Upper lobe of left lung (tissue), 6 donors: ENCODE measurements at places on chromosomes 11 and 22.

DNA sequence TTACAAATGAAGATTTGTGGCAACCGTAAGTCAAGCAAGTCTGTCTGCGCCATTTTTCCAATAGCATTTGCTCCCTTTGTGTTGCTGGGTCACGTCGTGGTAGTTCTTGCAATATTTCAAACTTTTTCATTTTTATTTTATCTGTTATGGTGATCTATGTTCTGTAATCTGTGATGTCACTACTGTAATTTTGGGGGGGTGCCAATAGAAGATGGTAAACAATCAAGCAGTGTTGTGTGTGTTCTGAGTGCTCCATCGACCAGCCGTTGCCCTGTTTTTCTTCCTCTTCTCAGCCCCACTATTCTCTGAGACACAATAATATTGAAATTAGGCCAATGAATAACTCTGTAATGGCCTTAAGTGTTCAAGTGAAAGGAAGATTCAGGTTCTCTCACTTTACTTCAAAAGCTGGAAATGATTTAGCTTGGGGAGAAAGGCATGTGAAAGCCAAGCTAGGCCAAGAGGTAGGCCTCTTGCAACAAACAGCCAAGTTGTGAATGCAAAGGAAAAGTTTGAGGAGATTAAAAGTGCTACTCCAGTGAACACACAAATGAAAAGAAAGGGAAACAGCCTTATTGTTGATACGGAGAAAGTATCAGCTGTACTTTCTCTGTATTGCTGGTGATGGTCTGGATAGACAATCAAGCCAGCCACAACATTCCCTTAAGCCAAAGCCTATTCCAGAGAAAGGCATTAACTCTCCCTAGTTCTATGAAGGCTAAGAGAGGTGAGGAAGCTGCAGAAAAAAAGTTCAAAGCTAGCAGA lies 7.5 kb downstream of the ZC3H12C start:
- H3K4me3 ChIP-seq = no peak overlapping the region
- H3K4me1 ChIP-seq = peaks cover 4% of the 10 kb centered on the region
- H3K27ac ChIP-seq = no peak overlapping the region
- peaks cover 3% of the 10 kb centered on the region for H3K36me3 ChIP-seq
- DNase-seq = no peak

DNA sequence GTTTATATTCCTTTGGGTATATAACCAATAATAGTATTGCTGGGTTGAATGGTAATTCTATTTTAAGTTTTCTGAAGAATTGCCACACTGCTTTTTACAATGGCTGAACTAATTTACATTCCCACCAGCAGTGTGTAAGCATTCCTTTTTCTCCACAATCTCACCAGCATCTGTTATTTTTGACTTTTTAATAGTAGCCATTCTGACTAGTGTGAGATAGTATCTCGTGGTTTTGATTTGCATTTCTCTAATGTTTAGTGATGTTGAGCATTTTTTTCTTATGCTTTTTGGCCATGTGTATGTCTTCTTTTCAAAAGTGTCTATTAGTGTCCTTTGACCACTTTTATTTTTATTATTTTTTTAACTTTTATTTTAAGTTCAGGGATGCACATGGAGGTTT lies 275.3 kb downstream of the METTL15 start:
- H3K36me3 ChIP-seq = no peaks in the 10 kb centered on the region
- no peak overlapping the region for H3K27ac ChIP-seq
- no peak for DNase-seq
- no peak overlapping the region for H3K4me3 ChIP-seq
- H3K27me3 ChIP-seq = no peaks in the 10 kb centered on the region

- H3K4me3 ChIP-seq = no peak overlapping the region
- H3K36me3 ChIP-seq = no peaks in the 10 kb centered on the region
- no peaks in the 10 kb centered on the region for H3K27me3 ChIP-seq
- no peaks in the 10 kb centered on the region for H3K4me1 ChIP-seq
- DNase-seq = no peak
- H3K27ac ChIP-seq = no peak overlapping the region
Measured at GRCh38 chr11:119412072-119412471, 10.9 kb downstream of the THY1 start.

DNA sequence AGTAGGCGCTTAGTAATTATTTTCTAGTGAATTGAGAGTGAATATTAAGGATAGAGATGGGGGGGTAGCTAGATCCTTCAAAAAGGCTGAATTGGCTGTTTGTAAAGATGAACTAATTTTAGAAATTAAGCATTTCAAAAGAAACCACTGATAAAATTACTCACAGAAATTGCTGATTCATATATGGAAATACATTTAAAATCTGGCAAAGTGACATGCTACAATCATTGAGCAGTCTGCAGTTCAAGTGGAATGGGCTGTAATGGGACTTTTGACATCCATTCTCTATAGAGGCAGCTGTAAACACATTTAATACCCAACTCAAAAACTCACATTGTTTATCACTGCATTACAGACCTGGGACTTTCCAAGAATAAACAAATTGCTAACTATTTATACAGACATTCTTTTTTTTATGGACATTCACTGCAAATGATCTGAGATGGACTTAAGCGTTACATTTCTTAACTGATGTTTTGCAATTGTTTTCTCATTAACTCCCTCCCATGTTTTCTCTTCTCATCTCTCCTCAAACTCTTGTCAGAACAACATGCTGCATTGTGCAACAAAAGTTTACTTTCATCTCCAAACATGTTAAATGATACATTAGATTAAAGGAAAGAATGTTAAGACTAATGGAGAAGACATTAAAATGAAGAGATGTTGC lies 42.1 kb upstream of the MMP7 start:
- no peaks in the 10 kb centered on the region for H3K36me3 ChIP-seq
- no peaks in the 10 kb centered on the region for H3K4me1 ChIP-seq
- H3K27ac ChIP-seq = no peak overlapping the region
- no peak overlapping the region for H3K4me3 ChIP-seq

DNA sequence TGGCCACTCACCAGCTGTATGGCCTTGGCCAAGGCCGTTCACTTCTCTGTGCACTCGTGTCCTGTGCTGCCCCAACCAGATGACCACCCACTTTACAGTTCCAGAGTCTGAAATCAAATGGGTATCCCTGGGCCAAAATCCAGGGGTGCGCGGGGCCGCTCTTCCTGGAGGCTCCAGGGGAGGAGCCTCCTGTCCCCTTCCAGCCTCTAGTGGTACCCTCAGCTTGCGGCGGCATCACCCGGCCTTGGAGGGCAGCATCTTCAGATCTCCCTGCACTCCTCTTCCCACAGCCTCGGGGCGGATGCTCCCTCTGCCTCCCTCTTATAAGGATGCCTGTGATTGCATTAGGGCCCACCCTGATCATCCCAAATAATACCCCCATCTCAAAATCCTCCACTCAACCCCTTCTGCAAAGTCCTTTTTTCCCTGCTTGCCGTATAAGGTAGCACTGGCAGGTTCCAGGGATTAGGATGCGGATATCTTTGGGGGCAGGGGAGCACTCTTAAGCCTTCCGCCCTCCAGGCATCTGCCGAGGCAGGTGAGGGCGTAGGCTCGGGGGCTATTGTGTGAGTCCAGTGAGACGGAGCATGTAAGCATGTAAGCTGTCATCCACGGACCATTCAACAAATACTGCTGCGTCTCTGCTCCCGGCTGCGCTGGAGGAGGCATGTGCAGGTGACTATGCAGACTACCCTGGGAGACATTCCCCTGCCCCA lies 24.4 kb upstream of the SHISAL1 start:
- H3K4me1 ChIP-seq = no peaks in the 10 kb centered on the region
- H3K27me3 ChIP-seq = peaks cover 10% of the 10 kb centered on the region
- DNase-seq = no peak
- no peak overlapping the region for H3K4me3 ChIP-seq
- no peak overlapping the region for H3K27ac ChIP-seq

- no peak for DNase-seq
- no peaks in the 10 kb centered on the region for H3K27me3 ChIP-seq
- H3K4me3 ChIP-seq = no peak overlapping the region
- no peak overlapping the region for H3K27ac ChIP-seq
- H3K4me1 ChIP-seq = no peaks in the 10 kb centered on the region
Measured at GRCh38 chr11:102005306-102005705, 41.9 kb upstream of the CFAP300 start.

DNA sequence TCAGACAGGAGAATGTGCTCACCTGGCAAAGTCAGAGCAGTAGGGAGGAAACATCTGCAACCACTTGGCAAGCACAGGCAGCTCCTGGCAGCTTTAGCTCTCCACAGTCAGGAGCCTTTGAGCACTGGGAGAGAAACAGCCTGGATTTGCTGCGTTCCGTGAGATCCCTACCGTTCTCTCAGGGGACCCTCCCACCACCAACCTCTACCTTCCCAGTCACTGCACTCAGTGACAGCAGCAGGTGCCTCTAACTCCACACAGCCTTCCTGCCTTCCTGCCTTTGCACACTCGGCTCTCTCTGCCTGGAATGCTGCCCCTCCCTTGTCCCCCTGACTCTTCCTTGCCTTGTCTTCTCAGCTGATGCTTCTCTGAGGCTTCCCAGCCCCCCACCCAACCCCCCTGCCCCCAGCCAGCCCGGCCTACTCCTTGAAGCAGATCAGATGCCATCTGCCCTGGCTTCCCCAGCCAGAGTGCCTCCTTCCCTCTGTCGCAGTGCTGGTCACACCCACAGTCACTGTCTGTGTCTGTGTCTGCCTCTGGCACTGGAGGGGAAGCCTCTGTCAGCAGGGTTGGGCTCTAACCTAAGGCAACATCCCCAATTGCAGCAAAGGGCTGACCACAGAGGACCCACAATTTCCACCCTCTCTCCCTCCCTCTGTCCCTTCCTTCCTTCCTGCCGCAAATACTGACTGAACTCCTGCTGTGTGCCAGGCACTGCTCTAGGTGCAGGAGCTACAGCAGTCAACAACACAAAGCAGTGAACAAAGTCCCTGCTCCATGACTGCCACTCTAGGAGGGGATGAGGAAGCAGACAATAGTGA lies 14.9 kb upstream of the TSKU start:
- H3K4me3 ChIP-seq = no peak overlapping the region
- H3K4me1 ChIP-seq = peaks cover 54% of the 10 kb centered on the region

DNA sequence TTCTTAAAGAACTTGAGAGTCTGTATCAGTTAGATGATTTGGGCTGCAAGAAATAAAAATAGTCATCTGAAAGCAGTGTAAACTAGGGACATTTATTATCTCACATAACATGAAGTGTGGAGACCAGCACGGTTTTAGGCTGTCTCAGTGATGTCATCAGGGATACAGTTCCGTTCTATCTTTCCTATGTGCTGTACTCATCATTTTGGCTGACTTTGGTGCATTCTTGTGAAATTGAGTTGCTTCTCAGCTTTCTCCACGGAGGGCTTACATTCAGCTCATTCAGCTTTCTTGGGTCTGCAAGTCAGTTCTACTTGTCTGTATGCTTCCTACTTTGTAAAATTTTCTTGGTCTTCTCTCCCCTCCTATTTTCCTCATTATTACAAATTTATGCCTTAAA lies 51.8 kb upstream of the LIN7C start:
- H3K27ac ChIP-seq = no peak overlapping the region
- no peaks in the 10 kb centered on the region for H3K36me3 ChIP-seq
- DNase-seq = no peak
- H3K4me3 ChIP-seq = no peak overlapping the region

GRCh38 chr11:46105134-46105628 lies 16.1 kb downstream of the PHF21A start:
- H3K4me1 ChIP-seq = peaks cover 26% of the 10 kb centered on the region
- H3K27ac ChIP-seq = no peak overlapping the region
- no peaks in the 10 kb centered on the region for H3K27me3 ChIP-seq
- H3K4me3 ChIP-seq = no peak overlapping the region
- H3K36me3 ChIP-seq = no peaks in the 10 kb centered on the region

DNA sequence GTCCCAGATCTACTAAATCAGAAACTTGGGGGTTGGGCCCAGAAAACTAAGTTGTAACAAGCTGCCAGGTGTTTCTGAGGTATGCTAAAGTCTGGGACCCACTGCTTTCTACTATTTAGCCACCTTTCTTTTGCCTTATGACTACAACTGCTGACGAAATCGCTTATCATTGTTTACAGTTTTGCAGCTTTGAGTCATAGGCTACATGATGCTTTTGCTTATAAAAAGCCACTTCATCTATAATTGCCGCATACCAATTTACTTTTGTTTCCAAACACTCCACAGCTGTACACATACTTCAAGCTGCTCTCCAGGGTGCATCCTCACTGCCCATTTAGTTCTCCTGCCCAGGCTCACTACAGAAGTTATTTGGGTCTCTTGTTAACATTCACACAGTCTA lies 144.7 kb downstream of the ENTHD1 start:
- no peaks in the 10 kb centered on the region for H3K4me1 ChIP-seq
- H3K4me3 ChIP-seq = no peak overlapping the region
- no peaks in the 10 kb centered on the region for H3K36me3 ChIP-seq
- no peaks in the 10 kb centered on the region for H3K27me3 ChIP-seq
- no peak for DNase-seq

DNA sequence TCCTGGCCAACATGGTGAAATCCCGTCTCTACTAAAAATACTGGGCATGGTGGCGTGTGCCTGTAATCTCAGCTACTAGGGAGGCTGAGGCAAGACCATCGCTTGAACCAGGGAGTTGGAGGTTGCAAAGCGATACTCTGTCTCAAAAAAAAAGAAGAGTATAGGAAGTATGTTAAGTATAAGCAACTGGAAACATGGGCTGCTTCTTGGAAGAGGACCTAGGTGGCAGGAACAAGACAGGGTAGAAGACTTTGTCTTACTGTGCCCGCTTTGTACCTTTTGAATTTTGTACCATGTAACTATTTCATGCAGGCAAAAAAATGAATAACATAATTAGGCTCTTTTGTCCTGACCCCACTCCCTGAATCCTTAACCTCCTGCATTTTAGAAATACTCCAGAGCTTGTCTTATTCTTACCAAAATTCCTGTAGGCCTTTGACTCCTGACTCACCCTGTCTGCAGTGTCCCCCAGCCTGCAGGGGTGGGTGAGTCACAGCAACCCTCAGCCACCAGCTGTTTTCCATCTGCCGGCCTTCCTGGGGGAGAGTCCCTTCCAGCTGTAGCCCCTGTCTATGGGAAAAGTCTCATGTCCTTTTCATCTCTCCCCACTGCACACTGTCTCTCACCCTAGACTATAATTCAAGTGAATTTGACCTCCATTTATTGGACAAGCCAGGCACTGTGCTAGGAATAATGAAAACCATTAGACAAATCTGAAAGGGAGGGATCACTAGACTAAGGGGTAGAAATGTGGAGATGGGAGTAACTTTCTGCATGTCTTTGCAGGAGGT lies 41.8 kb downstream of the TXN2 start:
- no peak overlapping the region for H3K4me3 ChIP-seq
- no peaks in the 10 kb centered on the region for H3K27me3 ChIP-seq
- DNase-seq = no peak
- H3K4me1 ChIP-seq = peaks cover 14% of the 10 kb centered on the region

- peaks cover 10% of the 10 kb centered on the region for H3K36me3 ChIP-seq
- H3K4me1 ChIP-seq = peaks cover 14% of the 10 kb centered on the region
- no peak overlapping the region for H3K4me3 ChIP-seq
Measured at GRCh38 chr11:108237058-108237481, 14.2 kb downstream of the ATM start.

GRCh38 chr11:66922551-66922950 lies 35.6 kb downstream of the PC start:
- no peak overlapping the region for H3K4me3 ChIP-seq
- H3K27me3 ChIP-seq = no peaks in the 10 kb centered on the region
- no peak overlapping the region for H3K27ac ChIP-seq
- H3K4me1 ChIP-seq = no peaks in the 10 kb centered on the region

GRCh38 chr22:26416670-26417276 lies 12.3 kb upstream of the ASPHD2 start:
- DNase-seq = no peak
- H3K36me3 ChIP-seq = no peaks in the 10 kb centered on the region
- no peaks in the 10 kb centered on the region for H3K27me3 ChIP-seq
- H3K4me1 ChIP-seq = no peaks in the 10 kb centered on the region
- H3K27ac ChIP-seq = no peak overlapping the region
